Activated naive CD8-positive, alpha-beta T cell treated with anti-CD3 and anti-CD28 coated beads, Interleukin-2, amount 50 U/mL, for 24 hours (primary cell): ENCODE measurements at places on chromosomes 5 and 9.

- no peak for DNase-seq
- H3K27me3 ChIP-seq: no peaks in the 10 kb centered on the region
- H3K27ac ChIP-seq: no peak overlapping the region
- no peaks in the 10 kb centered on the region for H3K36me3 ChIP-seq
- no peak overlapping the region for H3K4me3 ChIP-seq
Observed at GRCh38 chr5:134255418-134256150, 29.7 kb upstream of the PPP2CA start.

DNA sequence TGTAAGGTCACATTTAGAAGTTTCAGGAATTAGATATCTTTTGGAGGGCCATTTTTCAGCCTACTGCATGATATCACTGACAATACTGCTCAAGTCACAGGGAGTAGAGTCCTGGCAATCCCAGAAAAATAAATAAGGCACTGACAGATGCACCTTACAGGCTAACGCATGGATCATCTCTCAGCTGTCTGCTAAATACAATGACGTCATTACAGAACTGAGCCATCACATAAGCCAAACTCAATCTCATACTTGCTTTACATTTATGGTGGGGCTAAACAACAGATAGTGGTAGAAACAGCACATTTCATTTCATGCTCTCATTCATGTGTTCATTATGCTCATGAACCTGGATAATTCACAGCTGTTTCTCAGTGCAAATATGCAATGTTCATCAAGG lies 243.7 kb downstream of the SEMA5A start:
- H3K4me3 ChIP-seq: no peak overlapping the region
- H3K27me3 ChIP-seq: no peaks in the 10 kb centered on the region
- no peak overlapping the region for H3K27ac ChIP-seq
- DNase-seq: no peak

DNA sequence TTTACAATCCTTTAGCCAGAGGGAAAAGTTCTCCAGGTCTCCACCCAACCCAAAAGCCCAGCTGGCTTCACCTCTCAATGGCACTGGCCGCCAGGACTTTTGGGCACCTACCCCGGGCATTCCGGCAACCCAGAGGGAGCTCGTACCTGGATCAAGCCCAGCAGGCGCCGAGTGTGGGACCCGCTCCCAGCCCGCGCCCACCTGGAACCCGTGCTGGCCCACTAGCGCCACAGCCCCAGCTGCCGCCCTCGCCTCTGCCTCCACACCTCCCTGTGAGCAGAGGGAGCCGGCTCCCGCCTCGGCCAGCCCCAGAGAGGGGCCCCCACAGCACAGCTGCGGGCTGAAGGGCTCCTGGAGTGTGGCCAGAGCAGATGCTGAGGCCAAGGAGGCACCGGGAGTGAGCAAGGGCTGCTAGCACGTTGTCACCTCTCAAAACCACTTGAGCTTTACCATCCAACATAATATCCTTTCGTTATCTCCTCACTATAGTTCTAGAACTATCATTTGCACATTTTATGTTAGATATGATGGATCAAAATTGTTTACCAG lies 69.7 kb downstream of the GCNT1 start:
- H3K27ac ChIP-seq: no peak overlapping the region
- H3K27me3 ChIP-seq: no peaks in the 10 kb centered on the region
- no peaks in the 10 kb centered on the region for H3K36me3 ChIP-seq
- no peak for DNase-seq
- H3K4me3 ChIP-seq: no peak overlapping the region

GRCh38 chr5:180744253-180744652 lies 4.4 kb upstream of the OR2Y1 start:
- H3K27ac ChIP-seq: no peak overlapping the region
- no peak overlapping the region for H3K4me3 ChIP-seq
- DNase-seq: no peak
- H3K27me3 ChIP-seq: peaks cover 11% of the 10 kb centered on the region

- no peaks in the 10 kb centered on the region for H3K4me1 ChIP-seq
- DNase-seq: no peak
- H3K27ac ChIP-seq: no peak overlapping the region
- no peaks in the 10 kb centered on the region for H3K36me3 ChIP-seq
- no peak overlapping the region for H3K4me3 ChIP-seq
Observed at GRCh38 chr5:106092455-106092854, 1578.3 kb downstream of the EFNA5 start.

DNA sequence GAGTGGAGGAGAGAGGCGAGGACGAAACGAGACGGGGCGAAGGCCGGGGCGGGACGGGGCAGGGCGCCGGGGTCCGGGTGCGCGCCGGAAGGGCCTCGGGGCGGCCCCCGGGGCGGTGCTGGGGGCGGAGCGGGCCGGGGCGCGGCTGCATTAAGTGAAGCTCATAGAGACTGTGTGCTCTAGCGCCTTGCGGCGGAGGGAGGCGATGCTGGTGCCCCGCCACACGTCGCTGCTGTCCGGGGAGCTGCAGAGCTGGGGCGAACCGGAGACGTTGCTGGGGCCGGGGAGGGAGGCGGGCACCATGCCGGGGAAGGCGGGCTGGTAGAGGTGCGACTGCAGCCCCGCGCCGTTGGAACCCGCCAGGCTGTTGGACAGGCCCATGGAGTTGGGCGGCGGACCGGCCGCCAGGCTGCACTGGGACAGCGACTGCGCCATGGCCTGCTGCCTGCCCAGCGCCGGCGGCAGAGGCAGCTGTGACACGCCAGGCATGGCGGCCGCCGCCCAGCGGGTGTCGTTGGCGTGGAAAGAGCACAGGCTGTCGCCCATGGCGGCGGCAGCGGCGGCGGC lies 8.3 kb downstream of the OTP start:
- H3K27me3 ChIP-seq: peaks cover 81% of the 10 kb centered on the region
- no peak overlapping the region for H3K27ac ChIP-seq
- peak overlapping the region; percentile 76 for H3K4me3 ChIP-seq
- peaks cover 3% of the 10 kb centered on the region for H3K36me3 ChIP-seq
- H3K4me1 ChIP-seq: peaks cover 22% of the 10 kb centered on the region

DNA sequence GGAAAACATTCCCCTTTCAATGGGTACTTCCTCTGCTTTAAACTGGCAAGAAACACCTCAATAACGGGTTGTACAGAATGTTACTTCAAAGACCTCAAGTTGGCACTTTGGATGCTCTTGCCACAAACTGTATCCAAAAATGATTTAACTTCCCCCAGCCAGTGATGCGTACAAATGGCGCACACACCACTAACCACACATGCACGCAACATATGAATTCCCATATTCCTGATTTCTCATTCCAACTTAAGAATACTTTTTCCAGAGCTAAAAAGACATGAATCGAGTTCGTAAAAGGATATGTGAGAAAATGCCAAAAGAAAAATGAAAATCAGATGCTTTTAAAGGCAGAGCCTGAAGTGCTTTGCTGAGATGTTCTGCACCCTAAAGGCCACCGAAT lies 388.0 kb upstream of the PIK3R1 start:
- H3K36me3 ChIP-seq: no peaks in the 10 kb centered on the region
- DNase-seq: no peak
- no peak overlapping the region for H3K27ac ChIP-seq
- H3K27me3 ChIP-seq: no peaks in the 10 kb centered on the region
- H3K4me3 ChIP-seq: no peak overlapping the region

DNA sequence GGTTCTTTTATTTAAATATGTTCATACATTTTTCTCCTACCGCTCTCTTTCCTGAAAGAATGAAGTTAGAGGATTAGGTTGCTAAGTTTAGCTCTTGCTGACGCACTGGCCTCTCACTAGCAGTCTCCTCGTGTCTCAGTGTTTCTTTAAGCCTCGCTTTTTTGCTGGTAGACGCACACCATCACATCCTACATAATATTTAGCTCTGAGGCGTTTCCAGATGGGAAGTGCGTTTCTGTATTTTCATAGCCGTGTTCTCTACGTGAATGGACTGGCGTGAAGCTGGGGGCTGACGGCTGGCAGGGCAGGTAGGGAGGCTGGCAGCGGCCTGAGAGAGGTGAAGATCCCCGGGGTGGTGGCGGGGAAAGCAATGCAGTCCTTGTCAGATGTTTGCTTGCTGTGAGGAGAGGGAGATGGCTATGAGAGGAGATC lies 79.2 kb upstream of the SPRY4 start:
- DNase-seq: no peak
- H3K4me3 ChIP-seq: no peak overlapping the region
- H3K27me3 ChIP-seq: no peaks in the 10 kb centered on the region
- H3K4me1 ChIP-seq: peaks cover 2% of the 10 kb centered on the region
- no peak overlapping the region for H3K27ac ChIP-seq
- no peaks in the 10 kb centered on the region for H3K36me3 ChIP-seq

DNA sequence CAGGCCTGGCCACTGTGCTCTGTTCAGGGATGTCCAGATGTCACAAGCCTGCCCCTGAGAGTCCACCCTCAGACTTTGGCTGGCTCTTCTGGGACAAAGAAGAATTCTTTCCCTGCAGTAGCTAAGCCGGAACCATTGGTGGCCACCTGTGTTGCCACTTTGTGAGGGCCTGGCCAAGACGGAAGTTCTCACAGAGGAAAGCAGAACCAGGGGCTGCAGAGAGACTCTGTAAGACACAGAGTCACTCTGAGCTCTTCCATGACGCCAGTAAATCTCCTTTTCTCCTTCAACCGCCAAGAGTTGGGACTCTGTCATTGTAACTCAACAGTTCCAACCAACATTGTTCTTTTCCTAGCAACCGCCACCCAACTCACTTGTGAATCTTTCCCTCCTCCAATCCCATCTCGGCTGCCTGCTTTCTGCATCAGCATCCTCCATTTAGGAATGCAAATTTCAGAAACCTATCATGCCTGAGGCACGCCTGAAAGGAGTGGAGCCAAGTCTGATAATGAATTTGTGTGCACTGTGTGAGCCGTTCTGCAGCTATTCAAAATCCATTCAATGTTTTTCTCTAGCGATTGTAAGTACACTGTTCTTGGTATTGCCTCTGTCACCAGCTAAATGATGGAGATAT lies 37.8 kb upstream of the ATP6V1G1 start:
- H3K4me1 ChIP-seq: no peaks in the 10 kb centered on the region
- no peaks in the 10 kb centered on the region for H3K36me3 ChIP-seq
- H3K4me3 ChIP-seq: no peak overlapping the region
- H3K27ac ChIP-seq: no peak overlapping the region

GRCh38 chr9:8904771-8905515 lies 1105.4 kb upstream of the DMAC1 start:
- no peaks in the 10 kb centered on the region for H3K27me3 ChIP-seq
- no peak for DNase-seq
- H3K4me3 ChIP-seq: no peak overlapping the region
- H3K27ac ChIP-seq: no peak overlapping the region

DNA sequence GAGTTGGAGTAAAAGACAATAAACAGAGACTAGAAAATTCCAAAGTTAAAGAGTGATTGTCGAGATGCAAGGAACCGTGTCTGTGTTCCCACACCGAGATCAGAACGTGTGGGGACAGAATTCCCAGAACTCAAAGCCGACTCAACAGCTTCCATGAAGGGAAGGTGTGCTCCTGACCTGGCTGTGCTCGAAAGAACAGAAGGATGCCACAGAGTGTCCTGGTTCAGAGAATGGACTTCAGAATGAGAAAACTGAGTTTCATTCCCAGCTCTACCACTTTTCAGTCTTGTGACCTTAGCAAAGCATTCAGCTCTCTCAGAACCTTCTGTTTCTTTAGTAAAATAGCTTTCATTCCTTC lies 420.0 kb upstream of the SLC30A5 start:
- H3K4me1 ChIP-seq: peaks cover under 1% of the 10 kb centered on the region
- H3K27ac ChIP-seq: no peak overlapping the region
- H3K4me3 ChIP-seq: no peak overlapping the region
- no peaks in the 10 kb centered on the region for H3K27me3 ChIP-seq
- H3K36me3 ChIP-seq: no peaks in the 10 kb centered on the region
- DNase-seq: no peak

- H3K4me1 ChIP-seq: peaks cover 49% of the 10 kb centered on the region
- H3K27ac ChIP-seq: peak overlapping the region; percentile 94
- peaks cover 1% of the 10 kb centered on the region for H3K27me3 ChIP-seq
Observed at GRCh38 chr5:32172923-32173266, 1.2 kb downstream of the GOLPH3 start.
